ENCODE measurements at places on chromosomes 12 and 14. TPM values are rescaled to one million over a fixed set of nuclear protein-coding genes. Genes with fewer than 3 reads are reported as not detected.

DNA sequence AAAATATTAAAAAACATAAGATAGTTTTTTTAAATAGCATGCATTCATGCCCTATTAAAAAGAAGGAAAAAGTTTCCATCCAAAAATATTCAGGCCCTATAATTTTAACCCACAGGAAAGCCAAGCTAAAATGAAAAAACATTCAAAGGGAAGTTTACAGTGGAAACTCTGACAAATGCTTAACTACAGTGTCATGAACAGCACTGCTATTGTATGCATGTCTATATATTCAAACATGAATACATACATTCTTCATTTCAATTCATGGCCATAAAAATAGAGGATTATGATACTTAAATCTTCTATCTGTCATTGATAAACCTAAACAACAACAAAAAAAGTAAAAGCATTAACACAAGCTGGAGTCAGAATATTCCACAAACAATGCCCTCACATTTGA lies 67.4 kb downstream of the PPP2R5E start:
- no peaks in the 10 kb centered on the region for H3K36me3 ChIP-seq
- no peak for DNase-seq
- H3K27ac ChIP-seq, result peak overlapping the region; percentile 54
- no peak overlapping the region for H3K4me3 ChIP-seq
- H3K27me3 ChIP-seq, result no peaks in the 10 kb centered on the region

- H3K27ac ChIP-seq, result no peak overlapping the region
- H3K4me1 ChIP-seq, result peaks cover 39% of the 10 kb centered on the region
These were observed 1.7 kb downstream of the WNT1 start for GRCh38 chr12:48979602-48980388.

DNA sequence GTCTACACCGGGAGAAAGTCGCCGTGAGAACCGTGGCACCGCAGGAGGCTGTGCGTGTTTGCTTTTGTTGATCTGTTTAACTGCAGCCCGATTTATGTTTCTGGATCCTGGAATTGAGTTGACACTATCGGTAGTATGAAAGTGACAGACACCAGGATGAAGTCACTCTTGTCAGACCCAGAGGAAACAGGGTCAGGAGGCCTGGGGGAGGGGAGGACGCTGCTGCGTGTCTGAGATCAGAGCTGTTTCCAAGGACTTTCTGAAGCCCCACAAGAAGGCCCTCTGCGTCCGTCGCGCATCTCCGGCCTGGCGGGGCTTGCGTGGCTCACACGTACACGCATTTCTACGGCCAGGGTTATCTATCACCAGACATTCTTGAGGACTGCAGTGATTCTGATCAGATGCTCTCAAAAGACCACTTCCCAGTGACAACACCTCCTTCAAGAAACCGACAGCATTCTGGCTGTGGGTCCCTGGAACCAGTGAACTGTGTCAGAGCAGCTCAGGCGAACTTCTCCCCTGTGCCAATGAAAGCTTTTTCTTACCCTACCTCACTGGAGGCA lies 263.4 kb downstream of the ADGRD1 start:
- no peak for DNase-seq
- H3K36me3 ChIP-seq, result no peaks in the 10 kb centered on the region
- peaks cover 4% of the 10 kb centered on the region for H3K4me1 ChIP-seq
- no peak overlapping the region for H3K4me3 ChIP-seq
- no peak overlapping the region for H3K27ac ChIP-seq

- H3K27ac ChIP-seq, result no peak overlapping the region
- no peaks in the 10 kb centered on the region for H3K36me3 ChIP-seq
- no peak overlapping the region for H3K4me3 ChIP-seq
- peaks cover 34% of the 10 kb centered on the region for H3K4me1 ChIP-seq
- H3K27me3 ChIP-seq, result no peaks in the 10 kb centered on the region
- DNase-seq, result no peak
These were observed 33.4 kb upstream of the PLEKHG6 start for GRCh38 chr12:6276956-6277620.

GRCh38 chr12:124046456-124046740 lies 73.4 kb downstream of the ZNF664 start:
- H3K4me1 ChIP-seq, result no peaks in the 10 kb centered on the region
- no peaks in the 10 kb centered on the region for H3K36me3 ChIP-seq
- no peak for DNase-seq
- H3K4me3 ChIP-seq, result no peak overlapping the region
- H3K27me3 ChIP-seq, result no peaks in the 10 kb centered on the region
- H3K27ac ChIP-seq, result no peak overlapping the region

DNA sequence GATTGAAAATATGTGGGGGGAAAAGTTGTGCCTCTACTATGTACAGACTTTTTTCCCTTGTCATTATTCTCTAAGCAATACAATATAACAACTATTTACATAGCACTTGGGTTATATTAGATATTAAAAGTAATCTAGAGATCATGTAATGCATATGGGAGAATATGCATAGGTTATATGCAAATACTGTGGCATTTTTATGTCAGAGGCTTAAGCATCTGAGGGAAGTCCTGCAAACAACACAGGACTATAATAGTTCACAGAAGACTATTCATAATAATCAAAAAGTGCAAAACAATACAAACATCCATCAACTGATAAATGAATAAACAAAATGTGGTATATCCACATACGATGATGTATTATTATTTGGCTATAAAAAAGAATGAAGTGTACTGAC lies 33.7 kb downstream of the YAF2 start:
- H3K4me3 ChIP-seq, result no peak overlapping the region
- no peak for DNase-seq
- H3K4me1 ChIP-seq, result no peaks in the 10 kb centered on the region
- H3K27me3 ChIP-seq, result no peaks in the 10 kb centered on the region

DNA sequence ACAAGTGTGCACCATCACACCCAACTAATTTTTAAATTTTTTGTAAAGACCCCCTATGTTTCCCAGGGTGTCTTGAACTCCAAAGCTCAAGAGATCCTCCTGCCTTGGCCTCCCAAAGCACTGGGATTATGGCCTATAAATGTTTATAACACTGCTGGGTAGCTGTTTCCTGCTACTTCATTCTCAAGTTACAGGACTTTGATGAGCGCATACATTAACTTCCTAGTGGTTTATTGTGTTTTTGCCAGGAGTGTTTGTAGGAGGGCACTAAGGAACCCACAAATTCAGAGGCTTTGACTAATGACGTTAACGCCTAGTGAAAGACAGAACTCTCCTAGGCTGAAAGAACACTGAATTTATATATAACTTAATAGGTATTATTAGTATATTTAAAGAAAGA lies 15.2 kb upstream of the NAA30 start:
- H3K27me3 ChIP-seq, result no peaks in the 10 kb centered on the region
- H3K4me1 ChIP-seq, result no peaks in the 10 kb centered on the region
- no peaks in the 10 kb centered on the region for H3K36me3 ChIP-seq
- DNase-seq, result no peak

DNA sequence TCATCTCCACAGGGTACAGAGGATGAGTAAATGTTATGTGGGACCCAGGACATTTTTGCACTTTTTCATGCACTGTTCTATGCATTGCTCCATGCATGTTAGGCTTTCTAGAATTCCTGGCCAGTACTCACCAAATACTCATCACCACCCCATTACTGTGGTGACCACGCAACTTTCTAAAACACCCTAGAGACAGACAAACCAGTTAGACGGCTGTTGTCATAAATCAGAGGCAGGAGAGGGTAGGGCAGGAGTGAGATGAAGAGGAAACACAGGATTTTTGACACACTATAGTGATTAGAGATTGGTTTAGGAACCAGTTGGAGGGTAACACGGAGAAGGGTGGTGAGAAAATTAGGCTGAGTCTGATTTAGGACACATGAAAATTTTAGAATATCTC lies 59.3 kb downstream of the IFNG start:
- H3K27me3 ChIP-seq, result no peaks in the 10 kb centered on the region
- H3K4me3 ChIP-seq, result no peak overlapping the region
- no peak overlapping the region for H3K27ac ChIP-seq
- DNase-seq, result no peak
- H3K36me3 ChIP-seq, result no peaks in the 10 kb centered on the region

DNA sequence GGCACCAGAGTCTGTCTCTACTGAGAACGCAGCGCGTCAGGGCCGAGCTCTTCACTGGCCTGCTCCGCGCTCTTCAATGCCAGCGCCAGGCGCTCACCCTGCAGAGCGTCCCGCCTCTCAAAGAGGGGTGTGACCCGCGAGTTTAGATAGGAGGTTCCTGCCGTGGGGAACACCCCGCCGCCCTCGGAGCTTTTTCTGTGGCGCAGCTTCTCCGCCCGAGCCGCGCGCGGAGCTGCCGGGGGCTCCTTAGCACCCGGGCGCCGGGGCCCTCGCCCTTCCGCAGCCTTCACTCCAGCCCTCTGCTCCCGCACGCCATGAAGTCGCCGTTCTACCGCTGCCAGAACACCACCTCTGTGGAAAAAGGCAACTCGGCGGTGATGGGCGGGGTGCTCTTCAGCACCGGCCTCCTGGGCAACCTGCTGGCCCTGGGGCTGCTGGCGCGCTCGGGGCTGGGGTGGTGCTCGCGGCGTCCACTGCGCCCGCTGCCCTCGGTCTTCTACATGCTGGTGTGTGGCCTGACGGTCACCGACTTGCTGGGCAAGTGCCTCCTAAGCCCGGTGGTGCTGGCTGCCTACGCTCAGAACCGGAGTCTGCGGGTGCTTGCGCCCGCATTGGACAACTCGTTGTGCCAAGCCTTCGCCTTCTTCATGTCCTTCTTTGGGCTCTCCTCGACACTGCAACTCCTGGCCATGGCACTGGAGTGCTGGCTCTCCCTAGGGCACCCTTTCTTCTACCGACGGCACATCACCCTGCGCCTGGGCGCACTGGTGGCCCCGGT lies at the start of gene PTGDR:
Gene PTGDR, plus strand, starts transcription at position 198 of the 778 bp plus-strand sequence. Its CDS starts 117 bp downstream, at position 315.
- peaks cover 46% of the 10 kb centered on the region for H3K27me3 ChIP-seq
- H3K4me3 ChIP-seq, result peak within 1 kb of the TSS; percentile 18
- DNase-seq, result peak; percentile 16
- peaks cover 8% of the 10 kb centered on the region for H3K4me1 ChIP-seq
- no peaks in the 10 kb centered on the region for H3K36me3 ChIP-seq
- H3K27ac ChIP-seq, result no peak within 1 kb of the TSS

GRCh38 chr12:45543887-45544286 lies 185.6 kb upstream of the ARID2 start:
- DNase-seq, result peak; percentile 83
- no peak overlapping the region for H3K27ac ChIP-seq
- no peaks in the 10 kb centered on the region for H3K36me3 ChIP-seq
- no peak overlapping the region for H3K4me3 ChIP-seq
- no peaks in the 10 kb centered on the region for H3K27me3 ChIP-seq
- H3K4me1 ChIP-seq, result peaks cover 6% of the 10 kb centered on the region

- H3K36me3 ChIP-seq, result no peaks in the 10 kb centered on the region
- H3K4me1 ChIP-seq, result peaks cover 30% of the 10 kb centered on the region
- H3K27ac ChIP-seq, result no peak overlapping the region
- H3K4me3 ChIP-seq, result no peak overlapping the region
- no peak for DNase-seq
- no peaks in the 10 kb centered on the region for H3K27me3 ChIP-seq
These were observed 34.2 kb downstream of the CCDC88C start for GRCh38 chr14:91383439-91383838.

DNA sequence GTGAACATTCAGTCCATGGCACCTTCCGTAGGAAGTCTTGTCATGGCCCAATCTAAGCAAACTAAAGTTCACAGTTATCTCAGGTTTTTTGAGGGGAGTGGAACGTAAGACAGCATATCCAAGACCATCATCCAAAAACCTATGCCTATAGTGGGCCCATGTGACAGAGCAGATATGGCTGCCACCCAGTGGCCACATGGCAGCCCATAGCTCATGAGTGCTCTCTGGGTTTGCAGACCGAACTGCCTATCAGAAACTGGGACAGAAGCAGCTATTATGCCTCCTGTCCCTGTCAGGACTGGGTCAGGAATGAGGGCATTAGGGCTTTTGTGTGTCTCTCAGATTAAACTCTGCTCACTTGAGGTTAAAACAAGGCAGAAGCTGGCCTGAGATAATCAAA lies 503.7 kb downstream of the NRXN3 start:
- H3K4me3 ChIP-seq, result no peak overlapping the region
- H3K4me1 ChIP-seq, result no peaks in the 10 kb centered on the region
- no peaks in the 10 kb centered on the region for H3K36me3 ChIP-seq
- no peaks in the 10 kb centered on the region for H3K27me3 ChIP-seq

DNA sequence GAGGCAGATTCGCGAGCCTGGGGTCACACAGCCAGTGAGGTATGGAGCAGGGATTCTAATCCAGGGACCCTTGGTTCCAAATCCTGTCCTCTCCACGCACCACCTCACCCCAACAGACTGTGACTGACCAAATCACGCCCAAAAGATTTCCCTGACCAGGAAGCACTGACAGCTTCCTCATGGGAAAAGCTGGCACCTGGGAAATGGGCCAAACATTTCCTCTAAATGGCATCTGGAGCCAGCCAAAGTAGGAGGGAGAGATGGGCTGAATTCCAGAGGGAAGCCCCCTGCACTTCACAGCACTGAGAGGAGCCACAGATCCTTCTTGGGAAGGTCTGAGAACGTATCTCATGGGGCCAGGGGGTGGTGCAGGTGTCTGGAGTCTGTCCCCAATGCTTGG lies 28.8 kb downstream of the CCDC92 start:
- no peaks in the 10 kb centered on the region for H3K36me3 ChIP-seq
- no peak overlapping the region for H3K27ac ChIP-seq
- no peak overlapping the region for H3K4me3 ChIP-seq
- H3K4me1 ChIP-seq, result no peaks in the 10 kb centered on the region
- no peak for DNase-seq

BAZ2A gene
- total RNA-seq, result 34.5 TPM

SERPINA9 gene
- 0.60 TPM for total RNA-seq

TRHDE gene
- 5.0 TPM for total RNA-seq

ARHGEF25 gene
- 9.0 TPM for total RNA-seq

IFI27 gene
- 1.8 TPM for total RNA-seq

ADAM21 gene
- total RNA-seq, result 0.43 TPM

CBLN3 gene
- 2.2 TPM for total RNA-seq

WNT1 gene
- not detected for total RNA-seq

AQP2 gene
- total RNA-seq, result 0.08 TPM

GPRC5A gene
- 49.8 TPM for total RNA-seq

ANKRD33 gene
- total RNA-seq, result not detected

INTS13 gene
- 40.4 TPM for total RNA-seq

BMP4 gene
- 56.0 TPM for total RNA-seq

Data from hepatocyte (in vitro differentiated cells).